ENCODE measurements at places on chromosomes 5 and 9. TPM values are rescaled to one million over a fixed set of nuclear protein-coding genes. Genes with fewer than 3 reads are reported as not detected.
A peak's percentile ranks its signal among the peaks of the same experiment; 100 is the strongest.

DNA sequence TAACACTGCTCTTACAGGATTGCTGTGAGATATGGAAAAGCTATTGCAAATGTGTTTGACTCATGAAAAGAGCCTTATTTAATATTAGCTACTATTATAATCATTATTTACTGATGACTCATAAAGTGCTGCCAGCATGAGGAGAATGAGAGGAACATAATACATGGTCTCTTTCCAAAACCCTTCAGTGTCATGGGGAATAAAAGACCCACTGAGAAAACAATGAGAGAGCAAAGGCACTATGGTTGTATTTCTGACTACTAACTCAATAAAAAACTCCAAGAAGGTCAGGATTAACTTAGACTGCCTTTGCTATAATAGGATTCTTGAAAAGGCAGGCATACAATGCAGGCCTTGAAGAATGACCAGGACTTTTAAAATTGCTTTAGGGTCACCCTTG, 633.5 kb downstream of the DTWD2 start:
- no peak for DNase-seq

GRCh38 chr9:87605676-87606075, 108.0 kb downstream of the DAPK1 start:
- no peak for DNase-seq

Gene NR2F1
- 1.9 TPM for total RNA-seq

DNA sequence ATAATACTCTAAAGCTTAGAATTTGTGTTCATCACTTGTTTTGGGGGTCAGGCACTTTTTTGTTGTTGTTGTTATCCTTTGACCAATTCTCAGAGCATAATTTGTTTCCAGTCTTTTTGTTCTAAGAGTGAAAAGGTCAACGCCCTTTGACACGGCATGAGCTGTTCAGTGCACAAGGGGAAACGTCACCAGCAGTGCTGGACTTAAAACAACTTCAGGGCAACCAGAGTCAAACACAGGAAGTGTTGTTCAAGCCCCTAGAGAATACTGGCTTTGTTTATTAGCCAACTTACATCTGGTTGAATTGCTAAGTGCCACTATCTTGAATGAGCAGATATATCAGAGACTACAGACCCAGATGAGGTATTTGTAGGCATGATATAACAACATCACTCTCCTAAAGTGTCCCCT, 368.9 kb downstream of the TMEM161B start:
- DNase-seq: peak; percentile 36

DNA sequence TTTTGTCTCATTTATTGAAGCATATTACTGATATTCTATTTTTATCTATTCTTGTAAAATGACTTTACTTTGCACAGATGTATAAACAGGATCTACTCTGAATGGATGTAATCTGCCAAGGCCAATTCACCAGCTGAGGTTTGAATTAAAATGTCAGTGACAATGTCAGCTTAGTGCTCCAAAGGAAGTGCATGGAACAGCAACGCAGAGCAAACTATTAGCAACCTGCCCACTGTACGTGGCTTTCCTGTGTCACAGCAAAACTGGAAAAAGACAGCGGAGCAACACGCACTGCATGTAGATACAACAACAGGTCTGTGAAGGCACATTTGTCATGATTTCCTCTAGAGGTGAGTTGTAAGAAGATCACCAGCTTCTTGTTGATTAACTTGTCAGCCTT, 409.4 kb downstream of the MED10 start:
- DNase-seq: no peak

DNA sequence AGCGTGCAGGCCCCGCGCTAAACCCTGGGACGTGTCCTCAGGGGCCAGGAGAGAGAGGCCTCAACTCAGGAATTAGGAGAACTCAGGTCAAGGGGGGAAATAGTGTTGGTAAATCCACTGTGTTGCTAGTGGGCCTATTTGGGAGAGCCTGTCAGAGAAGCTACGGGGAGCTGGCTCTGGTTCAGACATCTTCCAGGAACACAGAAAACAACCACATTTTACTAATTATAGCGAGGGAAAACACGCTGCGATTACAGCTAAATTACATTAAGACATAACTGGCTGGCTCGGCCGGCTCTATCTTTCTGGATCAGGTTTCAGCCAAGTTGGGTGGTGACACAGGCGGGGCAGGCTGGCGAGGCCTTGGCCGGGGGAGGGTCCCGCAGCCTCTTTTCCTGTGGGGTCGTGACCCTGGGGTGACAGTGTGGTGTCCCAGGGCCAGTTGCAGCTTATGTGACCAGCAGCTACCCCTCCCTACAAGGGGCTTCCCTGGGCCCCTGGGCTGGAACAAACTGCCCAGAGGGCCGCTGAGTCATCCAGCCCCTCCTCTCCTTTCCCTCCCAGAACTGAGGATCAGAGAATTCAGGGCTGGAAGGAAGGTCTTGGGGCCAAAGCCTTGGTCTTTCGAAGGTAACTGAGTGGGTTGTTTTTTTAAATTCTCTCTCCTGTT, 75.1 kb downstream of the FGF18 start:
- peak; percentile 81 for DNase-seq

GRCh38 chr5:177495243-177496060, 2.0 kb downstream of the PDLIM7 start:
- DNase-seq: peak; percentile 71

Gene STPG3
- 0.69 TPM for total RNA-seq

GRCh38 chr5:139660923-139661814, 13.0 kb downstream of the CXXC5 start:
- peak; percentile 88 for DNase-seq

DNA sequence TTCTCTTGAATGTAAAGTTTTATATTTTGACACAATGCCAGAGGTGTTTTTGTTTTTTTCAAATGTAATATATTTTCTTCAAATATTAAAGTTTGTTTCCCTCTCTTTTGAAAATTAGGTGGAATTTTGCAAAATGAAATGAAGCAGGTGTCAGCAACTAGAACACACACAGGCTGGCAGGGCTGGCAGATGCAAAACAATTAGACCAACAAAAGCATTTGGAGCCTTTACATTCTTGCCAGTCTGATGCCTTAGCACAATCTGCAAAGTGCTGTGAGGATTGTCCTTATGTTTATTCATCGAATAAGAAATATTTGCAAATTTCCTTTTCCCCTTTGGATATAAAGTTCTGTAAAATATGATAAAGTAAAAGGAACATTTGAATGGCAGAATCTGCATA, 1063.9 kb downstream of the CDH9 start:
- DNase-seq: no peak

Gene PCDHA4
- 0.10 TPM for total RNA-seq

Gene RLN2
- total RNA-seq: not detected

Measured in left ventricle myocardium superior (tissue), 1 donor.